ENCODE measurements at places on chromosomes 6 and 20.

DNA sequence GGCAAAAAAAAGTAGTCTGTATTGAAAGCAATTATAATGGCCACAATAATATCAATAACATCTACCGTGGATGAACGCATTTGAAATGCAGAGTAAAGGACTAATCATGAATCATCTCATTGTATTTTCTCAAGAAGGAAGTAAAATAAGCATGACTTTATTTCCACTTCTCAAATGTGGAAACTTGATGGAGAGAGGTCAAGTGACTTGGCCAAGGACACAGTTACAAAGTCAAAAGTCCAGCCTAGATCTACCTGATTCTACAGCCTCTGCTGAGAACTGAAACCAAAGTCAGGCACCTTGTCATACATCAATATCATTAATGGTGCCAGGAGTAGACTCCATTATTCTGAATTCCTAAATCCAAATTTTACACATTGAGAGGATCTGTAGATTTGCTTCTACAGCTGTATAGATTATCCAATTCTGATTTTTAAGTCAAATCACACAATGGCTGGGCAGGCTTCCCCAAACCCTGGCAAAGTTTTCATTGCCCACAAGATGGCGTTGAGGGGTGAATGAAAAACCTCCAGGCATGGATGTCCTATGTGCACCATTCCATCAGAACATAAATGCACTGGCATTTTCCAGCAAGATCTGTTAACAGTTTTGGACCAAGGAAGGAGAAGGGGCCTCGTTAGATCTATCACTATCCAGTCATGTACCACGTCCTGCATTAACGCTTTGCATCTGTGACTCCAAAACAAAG lies 423.1 kb downstream of the MAFB start:
- no peak for DNase-seq

GRCh38 chr20:58570204-58570859 lies 55.1 kb upstream of the APCDD1L start:
- DNase-seq = no peak

GRCh38 chr6:77341058-77341986 lies 122.0 kb downstream of the HTR1B start:
- DNase-seq = no peak

DNA sequence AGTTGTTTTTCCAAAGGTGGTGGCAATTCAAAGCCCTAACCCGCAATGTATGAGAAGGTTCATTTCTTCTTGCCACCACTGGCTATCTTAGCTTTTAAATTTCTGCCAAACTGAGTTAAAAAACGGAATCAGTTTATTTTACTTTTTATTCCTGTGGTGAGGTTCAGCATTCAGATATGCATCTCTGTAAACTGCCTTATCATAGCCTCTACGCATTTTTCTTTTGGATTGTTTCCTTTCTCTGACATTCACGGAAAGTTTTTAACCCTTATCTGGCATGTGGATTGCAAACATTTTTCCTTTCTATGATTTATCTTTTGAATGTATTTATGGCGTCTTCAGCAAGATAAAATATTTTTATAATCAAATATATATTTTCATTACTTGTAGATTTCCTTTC lies 37.7 kb downstream of the AK9 start:
- DNase-seq = no peak

- no peak for DNase-seq
Observed at GRCh38 chr6:112203577-112204349, 50.6 kb downstream of the LAMA4 start.

DNA sequence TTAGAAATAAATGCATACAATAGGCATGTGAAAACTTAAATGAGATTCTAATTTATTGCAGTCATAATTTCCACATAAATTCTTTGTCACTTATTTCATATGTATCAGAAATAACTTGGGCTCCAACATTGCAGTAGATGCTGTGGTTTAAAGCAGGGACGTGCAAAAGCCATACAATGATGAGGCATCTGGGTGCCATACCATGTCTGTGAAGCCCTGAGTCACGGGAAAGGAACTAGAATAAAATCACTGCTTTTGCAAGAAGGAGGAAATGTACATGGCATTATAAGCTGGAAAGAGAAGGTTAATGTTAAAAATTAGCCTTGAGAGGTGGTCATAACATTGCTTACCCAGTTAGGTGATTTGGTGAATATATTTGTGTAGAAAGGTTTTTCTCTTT lies 180.4 kb downstream of the SASH1 start:
- DNase-seq = no peak

DNA sequence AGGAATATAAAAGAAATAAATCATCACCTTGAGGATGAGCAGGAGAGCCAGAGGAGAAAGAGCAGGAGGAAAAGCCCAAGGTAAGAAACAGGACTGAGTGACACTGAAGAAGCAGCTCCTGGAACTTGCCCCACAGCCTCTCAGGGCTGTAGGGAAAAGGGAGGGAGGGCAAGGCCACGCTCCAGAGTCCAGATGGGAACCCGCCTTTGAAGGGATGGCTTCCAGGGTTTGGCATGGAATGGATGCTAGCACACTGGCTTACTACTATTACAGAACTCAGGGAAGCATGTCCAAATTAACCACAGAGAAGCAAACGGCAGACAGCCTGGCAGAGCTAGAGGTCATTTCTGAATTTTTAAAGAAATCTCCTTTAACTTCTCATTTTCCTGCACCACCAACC lies 26.8 kb downstream of the RALGAPA2 start:
- DNase-seq = no peak

DNA sequence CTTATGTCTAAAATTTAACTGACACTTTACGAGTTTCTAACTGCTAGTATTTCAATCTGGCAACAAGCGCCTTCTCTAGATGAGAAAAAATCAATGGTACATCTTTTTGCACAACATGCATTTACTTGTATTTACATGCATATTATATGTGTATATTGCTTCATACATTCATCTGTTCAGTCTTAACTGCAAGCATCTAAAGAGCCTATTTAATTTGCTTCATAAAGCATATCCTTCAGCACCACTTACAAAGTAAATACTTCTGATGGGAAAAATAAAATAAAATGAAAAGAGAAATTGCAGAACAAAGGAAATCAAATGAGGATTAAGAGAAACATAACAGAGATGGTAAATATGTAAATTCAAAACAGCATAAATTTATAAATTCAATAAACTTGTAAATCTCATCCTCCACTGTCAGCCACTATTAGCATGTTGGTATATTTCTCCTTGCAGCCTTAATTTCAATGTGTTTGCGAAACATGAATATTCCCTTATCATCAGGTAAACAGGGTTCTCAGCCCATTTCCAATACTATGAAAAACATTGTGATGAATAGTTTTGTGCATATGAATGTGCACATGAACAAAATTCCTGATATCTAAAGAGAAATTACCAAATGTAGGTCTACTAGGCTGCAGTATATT lies 332.5 kb upstream of the RUNX2 start:
- no peak for DNase-seq

DNA sequence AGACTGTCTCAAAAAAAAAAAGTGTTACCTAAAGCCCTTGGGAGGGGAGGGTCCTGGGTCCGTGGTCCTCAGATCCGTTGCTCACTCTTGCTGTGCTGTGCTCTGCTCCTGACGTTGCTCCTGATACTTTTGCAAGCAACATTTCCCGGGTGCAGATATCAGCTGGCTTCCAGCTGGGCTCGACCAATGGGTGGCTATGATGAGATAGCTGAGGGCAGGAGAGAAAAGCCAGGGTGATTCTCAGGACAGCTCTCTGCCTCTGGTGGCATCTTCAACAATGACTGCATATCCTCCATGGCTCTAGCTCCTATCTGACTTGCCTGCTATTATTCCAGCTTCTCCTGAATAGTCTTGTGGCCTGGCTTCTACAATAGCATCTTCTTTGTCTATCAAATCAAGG lies 134.5 kb downstream of the RPS12 start:
- no peak for DNase-seq

- no peak for DNase-seq
Observed at GRCh38 chr6:132843316-132844035, 29.1 kb downstream of the RPS12 start.

DNA sequence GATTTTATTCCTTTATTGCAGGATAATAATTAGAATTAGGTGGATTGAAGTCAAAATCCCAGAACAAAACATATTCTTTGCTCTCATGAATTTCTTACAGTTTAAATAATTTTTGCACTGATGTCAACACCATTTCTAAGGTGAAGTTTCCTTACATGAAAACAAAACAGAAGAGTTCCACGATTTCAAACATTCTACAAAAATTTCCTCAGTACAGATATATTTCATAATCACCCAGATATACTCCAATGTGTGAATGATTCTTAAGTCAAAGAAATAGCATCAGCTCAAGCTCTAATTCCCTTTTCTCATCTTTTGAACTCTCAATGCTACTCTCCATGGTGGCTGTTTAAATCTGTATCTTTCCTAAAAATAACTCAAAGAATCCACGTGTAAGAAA lies 39.5 kb upstream of the THBS2 start:
- no peak for DNase-seq

DNA sequence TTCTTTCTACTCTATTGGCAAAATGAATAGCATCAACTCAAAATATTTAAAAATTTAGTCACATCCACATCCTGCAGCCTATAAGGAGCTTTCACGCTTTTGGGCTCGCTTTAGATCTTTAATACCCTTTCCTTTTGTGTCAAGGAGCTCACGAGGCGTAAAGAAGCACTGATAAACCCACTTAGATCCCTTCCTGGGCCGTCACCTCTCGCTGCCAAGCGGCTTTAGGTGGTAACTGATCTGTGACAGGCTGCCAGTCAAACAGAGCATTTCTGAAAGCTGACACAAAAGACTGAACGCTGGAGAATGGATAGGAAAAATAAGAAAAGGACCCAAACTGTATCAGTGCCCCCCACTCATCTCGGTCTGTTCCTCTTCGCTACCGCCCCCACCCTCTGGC lies 385.7 kb upstream of the MMS22L start:
- DNase-seq = no peak

GRCh38 chr6:104771258-104771832 lies 88.4 kb downstream of the HACE1 start:
- DNase-seq = no peak

DNA sequence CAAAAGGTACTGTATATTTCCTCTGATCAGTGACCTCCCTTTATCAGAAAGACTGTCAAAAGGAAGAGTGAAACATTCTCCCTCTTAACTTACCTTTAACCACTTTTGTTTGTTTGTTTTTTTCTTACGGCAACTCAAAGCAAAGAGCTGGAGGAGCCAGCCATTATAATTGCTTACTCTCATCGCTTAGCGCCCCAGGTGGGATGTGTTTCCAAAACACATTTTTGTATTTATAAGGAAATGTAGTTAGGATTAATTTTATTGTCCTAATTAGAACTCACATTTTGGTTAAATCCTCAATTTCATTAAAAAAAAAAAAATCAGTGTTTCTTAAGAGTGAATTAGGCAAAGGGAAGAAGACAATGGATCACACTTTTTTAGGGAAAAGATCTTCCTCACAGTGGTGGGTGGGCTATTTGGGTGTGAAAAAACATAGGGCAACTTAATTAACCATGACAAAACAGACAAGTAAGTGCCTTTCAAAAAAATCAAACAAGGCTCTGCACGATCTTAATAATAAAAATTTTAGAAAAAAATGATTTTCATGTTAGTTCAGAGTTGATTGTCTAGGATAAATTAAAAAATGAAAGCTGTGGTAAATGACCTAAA lies 1.2 kb upstream of the PHACTR2 start:
- no peak for DNase-seq

DNA sequence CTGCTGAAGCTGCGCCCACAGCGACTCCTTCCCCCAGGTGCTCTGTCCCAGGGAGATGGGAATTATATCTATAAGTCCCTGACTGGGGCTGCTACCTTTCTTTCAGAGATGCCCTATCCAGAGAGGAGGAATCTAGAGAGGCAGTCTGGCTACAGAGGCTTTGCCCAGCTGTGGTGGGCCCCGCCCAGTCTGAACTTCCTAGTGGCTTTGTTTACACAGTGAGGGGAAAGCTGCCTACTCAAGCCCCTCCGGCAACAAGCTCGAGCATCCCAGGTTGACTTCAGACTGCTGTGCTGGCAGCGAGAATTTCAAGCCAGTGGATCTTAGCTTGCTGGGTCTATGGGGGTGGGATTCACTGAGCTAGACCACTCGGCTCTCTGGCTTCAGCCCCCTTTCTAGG lies 152.5 kb upstream of the MAP3K7 start:
- DNase-seq = no peak

DNA sequence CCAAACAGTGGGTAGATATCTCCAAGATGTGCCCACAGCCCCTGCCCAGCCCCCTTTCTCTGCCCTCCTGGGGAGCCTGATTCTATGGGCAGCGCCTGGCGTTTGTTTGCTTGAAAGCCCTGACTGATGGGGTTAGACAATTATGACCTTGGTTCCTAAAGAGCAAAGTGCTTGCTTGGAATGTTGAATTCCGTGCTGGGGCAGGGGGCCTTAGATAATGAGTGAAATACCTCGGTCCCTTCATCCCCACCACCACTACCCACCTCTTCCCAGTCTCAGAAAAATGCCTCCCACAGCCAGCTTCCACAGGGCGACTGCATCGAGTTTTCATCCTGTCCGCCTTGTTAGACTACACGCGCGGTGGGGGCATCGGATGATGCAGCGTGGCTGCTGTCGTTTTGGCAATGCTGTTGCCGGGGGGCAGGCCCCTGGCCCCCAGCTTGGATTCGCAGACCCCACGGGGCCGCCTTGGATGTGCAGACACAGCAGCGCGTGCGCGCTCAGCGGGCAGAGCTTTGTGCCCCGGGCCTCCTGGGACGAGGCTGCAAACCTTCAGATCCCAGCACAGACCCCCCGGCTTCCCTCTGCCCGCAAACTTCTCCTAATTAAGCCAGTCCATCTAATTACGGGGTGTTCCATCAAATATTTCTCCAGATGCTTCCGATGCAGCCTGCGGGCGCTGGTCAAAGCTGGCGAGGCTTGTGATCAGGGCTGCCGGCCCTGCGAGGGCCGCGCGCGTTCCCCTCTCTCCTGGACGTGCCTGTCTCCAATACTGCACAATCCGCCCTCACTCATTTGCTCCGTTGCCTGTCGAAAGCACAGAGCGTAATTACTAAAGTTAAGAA lies 86.1 kb downstream of the LINC00237 start:
- DNase-seq = no peak

DNA sequence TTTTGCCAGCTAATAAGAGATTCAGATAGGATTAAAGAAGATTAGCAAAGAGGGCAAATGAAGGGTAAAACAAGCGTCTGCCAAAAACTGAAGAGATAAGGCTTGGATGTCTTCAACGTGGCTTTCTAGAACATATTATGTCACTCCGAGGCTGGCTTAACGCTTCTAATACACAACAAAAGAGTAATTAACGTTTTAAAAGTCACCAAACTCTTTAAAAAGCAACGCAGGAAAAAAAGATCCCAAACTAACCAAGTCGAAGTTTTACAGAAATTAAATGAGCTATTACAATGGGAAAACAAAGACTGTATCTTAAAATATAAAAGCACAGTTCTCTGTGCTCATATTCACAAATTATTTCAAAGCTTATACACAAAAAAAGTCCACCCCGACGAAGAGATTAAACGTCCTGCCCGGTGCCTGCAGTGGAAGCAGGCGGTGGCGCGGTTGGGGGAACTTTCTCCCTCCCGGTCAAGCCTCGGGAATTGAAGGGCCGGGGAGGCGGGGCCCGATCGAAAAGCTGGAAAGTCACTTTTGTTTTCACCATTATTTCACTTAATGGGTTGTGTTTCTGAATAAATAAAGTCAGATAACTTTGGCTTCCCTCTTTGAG lies 1.2 kb downstream of the MAK start:
- DNase-seq = no peak

GRCh38 chr6:125507987-125508655 lies 206.4 kb upstream of the HDDC2 start:
- no peak for DNase-seq

All from stimulated activated CD8-positive, alpha-beta memory T cell treated with anti-CD3 and anti-CD28 coated beads, Interleukin-7, amount 100 ng/mL, for 1 hour (primary cell).